ENCODE measurements at places on chromosomes 1 and 21.
A peak's percentile ranks its signal among the peaks of the same experiment; 100 is the strongest.

GRCh38 chr1:151009206-151009587 lies 948 bp downstream of the PRUNE1 start:
- DNase-seq: peak; percentile 35

GRCh38 chr21:45636951-45637646 lies 6.4 kb upstream of the PCBP3 start:
- no peak for DNase-seq

- no peak for DNase-seq
Measured at GRCh38 chr21:15751037-15751436, 21.3 kb downstream of the USP25 start.

GRCh38 chr1:39385067-39385988 lies 106.1 kb upstream of the BMP8A start:
- peak; percentile 67 for DNase-seq

- no peak for DNase-seq
Measured at GRCh38 chr1:228737601-228738041, 2.3 kb downstream of the RHOU start.

- no peak for DNase-seq
Measured at GRCh38 chr1:237749122-237749521, 141.6 kb downstream of the ZP4 start.

GRCh38 chr1:46665983-46666382 lies 2.2 kb downstream of the ATPAF1 start:
- no peak for DNase-seq

GRCh38 chr21:21137986-21138385 lies 139.8 kb downstream of the NCAM2 start:
- DNase-seq: peak; percentile 47

DNA sequence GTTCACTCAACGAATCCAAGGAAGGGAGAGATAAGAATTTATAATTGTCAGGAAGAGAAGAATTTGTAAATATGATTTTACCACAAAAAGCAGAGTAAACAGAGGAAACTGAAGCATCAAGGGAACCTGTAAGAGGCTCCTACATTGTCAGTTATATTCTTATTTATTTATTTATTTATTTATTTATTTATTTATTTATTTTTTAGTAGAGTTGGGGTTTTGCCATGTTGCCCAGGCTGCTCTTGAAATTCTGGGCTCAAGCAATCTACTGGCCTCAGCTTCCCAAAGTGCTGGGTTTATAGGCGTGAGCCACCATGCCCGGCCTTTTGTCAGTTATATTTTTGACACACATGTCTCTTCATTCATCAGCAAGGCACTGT lies 47.1 kb downstream of the FCRL3 start:
- no peak for DNase-seq

GRCh38 chr1:220769205-220769604 lies 17.5 kb upstream of the MTARC1 start:
- no peak for DNase-seq

- peak; percentile 60 for DNase-seq
Measured at GRCh38 chr1:152029144-152029928, 7.5 kb downstream of the S100A11 start.

GRCh38 chr1:10490286-10490970 lies 15.7 kb downstream of the PEX14 start:
- DNase-seq: no peak

DNA sequence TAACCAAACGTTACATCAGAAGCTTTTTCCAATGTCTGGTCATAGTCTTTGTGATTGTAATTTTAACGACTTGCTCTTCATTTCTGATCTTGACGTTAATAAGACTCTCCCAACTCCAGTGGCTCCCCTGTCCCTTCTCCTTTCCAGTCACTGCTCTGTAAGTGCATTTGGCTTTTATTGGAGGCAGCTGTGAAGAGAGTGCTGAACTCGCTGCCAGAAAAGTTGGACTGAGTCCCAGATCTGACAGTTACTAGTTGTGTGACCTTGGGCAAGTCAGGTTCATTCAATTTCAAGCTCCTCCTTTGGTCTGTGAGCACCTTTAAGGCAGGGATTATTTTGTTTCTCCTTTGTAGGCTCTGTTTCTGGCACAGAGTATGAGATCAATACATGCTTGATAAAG lies 109.6 kb upstream of the TSPAN2 start:
- DNase-seq: peak; percentile 63

GRCh38 chr1:58968360-58968952 lies 184.6 kb upstream of the JUN start:
- no peak for DNase-seq

DNA sequence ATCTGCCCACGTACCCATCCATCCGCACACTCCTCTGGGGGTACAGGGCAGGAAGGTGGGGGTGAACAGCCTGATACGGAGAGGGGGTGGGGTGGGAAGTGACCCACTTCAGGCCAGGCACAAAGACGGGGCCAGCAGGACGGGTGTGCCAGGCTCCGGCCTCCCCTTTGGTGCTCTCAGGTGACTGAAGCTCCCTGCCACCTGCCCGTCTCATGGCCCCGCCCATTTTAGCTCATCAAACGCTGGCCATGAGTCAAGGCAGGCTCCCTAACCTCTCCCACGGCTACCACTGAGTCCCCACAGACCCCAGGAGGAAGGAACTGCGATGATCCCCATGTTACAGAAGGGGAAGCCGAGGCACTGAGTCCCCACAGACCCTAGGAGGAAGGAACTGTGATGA lies 109.6 kb downstream of the CRYAA start:
- DNase-seq: no peak

- DNase-seq: peak; percentile 84
Measured at GRCh38 chr1:9196129-9197040, 38.2 kb upstream of the H6PD start.

Measured in EL (cell line).